MV-4-11 (cell line): ENCODE measurements at places on chromosomes 7 and 10.

DNA sequence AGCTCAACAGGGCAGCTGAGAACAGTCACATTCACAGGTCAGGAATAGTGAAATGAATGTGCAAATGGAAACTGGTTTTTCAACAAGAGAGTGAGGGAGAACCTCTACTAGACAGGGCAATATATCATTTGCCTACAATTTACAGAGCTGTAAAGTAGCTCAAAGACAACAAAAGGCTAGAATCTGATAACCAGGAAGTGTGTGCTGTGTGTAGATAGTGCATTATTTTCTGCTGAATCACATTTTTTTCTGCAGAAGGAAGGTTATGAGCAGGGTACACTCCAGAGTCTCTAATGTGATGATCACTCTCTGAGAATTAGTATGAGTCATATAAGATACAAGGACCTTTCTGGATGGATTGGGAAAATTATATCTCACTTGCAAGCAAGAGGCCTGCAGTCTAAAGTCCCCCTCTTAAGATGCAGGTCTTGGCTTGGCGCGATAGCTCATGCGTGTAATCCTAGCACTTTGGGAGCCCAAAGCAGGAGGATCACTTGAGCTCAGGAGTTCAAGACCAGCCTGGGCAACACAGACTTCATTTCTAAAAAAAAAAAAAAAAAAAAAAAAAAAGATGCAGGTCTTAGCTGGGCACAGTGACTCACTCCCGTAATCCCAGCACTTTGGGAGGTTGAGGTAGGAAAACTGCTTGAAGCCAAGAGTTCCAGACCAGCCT, 59.9 kb upstream of the COBL start:
- no peak for DNase-seq

- DNase-seq = no peak
These were observed at the start of gene TCERG1L for GRCh38 chr10:131311661-131312477. Gene TCERG1L (minus strand): TSS chr10:131311721. CDS start chr10:131311635, 86 bp downstream.

GRCh38 chr10:23094786-23095403, 484 bp upstream of the MSRB2 start:
- DNase-seq = no peak

DNA sequence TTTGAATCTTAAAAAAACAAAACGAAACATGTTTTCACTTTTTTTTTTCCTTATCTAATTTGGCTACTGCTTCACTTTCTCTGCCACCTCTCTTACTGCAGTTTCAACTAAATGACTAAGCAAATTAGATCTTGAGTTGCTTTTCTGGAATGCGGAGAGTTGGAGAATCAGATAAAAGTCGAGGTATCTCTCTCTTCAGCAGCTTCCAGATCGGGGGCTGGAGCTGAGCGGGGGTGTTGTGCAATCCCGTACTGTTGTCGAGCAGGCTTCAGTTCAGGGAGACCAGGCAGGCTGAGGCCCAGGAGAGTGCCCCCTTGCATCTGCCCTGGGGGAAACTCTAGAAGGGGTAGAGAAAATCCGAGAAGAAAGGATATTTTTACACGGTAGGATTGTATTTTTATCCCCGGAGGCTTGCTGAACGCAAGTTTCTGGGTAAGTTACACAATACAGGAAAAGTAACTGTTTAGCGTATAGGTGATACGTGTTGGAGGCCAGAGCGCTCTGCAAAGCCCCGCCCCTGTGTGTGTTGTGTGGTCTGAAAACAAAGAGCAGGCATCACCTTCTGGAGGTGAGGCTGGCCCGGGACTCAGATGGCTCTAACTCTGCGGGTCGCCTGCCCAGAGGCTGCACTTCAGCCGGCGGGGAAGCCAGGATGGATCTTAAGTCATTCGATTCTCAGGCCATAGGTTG, 116.6 kb downstream of the KLF6 start:
- DNase-seq = peak; percentile 37

DNA sequence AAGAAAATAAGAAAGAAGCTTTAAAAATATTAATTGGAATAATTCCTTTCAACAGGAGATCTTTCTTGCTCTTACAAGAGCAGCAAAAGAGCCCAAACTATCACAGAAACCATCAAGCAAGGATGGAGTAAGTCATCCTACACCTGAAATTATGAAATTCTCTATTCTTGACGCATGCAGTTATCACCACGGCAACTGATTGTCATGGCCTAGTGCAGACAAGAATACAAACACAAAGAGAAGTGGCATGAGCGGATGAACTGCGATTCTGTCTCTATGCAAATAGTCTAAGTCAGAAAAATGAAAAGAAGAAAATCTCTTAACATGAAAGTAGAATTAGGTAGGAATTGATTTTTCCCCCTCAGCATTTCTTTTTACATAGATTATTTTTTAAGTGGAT, 54.8 kb upstream of the SLC35B4 start:
- DNase-seq = no peak

DNA sequence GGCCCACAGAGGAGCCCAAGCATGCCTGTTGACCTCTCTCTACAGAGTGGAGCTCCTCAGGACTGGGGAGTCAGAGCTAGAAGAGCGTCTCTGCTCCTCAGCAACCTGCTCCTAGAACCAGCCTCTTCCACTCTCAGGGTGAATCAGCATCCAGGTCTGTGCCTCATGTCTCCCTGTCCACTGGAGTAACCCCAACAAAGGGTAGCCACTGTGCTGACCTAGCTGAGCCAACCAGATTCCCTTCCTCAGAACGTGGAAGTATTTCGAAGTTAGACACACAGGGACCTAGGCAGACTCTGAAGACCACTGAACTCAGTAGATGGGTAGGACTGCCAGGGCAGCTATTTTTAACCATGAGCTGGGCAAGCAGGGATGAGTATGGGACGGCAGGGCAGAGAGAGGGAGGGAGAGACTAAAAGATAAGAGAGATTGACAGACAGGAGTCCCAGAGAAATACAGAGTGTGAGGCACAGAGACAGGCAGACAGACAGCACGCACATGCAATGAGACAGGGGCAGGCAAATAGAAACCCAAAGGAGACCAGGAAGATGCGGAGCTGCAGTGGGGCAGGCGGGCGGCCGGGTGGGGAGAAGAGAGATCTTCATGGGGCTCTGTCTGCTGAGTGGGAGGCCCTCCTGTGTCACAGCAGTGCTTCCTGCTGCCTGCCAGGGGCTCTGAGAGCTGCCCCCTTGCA, 56.7 kb downstream of the OSBPL3 start:
- no peak for DNase-seq

DNA sequence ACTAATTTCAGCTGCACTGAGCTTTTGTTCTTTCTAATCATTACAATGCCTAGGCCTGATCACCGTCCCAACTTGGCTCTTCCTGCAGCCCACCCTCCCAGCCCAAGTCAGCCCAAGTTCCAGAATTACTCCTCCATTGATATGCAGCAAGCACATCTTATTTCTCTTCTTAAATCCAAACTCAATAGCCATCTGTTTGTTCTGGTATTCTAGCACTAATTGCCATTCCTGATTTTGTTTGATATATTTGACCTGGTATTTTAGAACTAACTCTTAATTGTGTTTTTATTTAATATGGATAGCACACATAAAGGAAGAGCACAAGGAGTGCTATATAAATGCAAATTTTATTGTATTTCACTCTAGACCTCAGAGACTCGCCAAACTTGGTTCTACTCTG, 241.2 kb downstream of the SKIDA1 start:
- no peak for DNase-seq

DNA sequence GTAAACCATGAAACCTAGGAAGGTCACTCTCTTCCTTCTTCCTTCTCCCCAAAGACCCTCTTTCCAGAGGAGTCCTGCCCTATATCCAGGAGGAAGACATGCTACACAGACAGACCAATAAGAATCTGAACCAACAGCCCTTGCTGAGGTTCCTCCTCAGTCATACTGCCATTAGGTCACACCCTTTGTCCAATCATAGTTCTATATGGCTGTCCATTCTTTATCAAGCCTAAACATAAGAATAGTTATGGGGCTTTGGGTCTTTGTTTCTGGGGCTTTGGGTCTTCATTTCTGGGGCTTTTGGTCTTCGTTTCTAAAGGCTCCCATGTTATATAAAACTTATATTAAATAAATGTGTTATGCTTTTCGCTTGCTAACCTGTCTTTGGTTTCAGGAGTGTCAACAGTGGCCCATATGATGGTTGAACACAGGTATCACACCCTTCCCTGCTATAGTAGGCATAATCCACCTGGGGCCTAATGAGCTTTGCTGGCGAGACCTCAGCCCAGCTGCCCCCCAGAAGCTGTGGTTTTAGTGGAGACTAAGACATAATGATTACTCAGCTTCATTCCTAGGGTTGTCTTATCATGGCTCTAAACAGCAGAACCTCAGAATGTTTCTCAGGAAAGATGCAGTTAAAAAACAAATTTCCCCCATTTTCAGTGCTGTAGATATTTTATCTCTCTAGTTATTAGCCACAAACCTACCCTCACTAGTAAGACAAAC, 91.6 kb downstream of the ELMO1 start:
- DNase-seq = no peak

DNA sequence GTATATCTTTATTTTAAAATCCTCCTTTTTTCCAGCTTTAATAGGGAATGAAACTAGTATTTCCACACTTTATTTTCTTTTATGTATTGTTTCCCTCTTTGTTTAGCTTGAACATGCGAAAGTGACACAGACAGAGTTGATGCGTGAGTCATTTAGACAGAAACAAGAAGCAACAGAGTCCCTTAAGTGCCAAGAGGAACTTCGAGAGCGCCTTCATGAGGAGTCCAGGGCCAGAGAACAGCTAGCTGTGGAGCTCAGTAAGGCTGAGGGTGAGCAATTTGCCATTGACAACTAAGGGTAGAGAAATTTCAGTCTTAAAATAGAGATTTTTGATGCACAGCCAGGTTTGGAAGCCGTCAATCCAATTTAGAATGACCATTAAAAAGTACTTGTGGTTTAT, 73.1 kb downstream of the CYP51A1 start:
- peak; percentile 86 for DNase-seq

DNA sequence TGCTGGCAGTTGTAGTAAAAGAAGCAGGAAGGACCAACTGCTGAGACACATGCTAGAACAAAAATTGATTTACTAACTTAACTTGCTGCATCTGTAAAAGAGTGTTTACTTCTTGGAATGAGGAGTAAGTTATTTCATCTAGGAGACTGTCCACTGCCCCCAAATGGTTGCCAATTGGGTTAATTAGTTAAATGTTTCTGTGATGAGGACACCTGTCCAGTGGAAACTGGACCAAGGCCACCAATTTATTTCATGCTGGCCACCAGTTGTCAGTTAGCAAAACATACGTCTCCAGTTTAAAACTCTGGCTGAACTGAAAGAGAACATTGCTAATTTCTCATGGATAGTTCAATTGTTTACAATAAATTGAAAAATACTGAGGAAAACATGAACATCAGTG, 191.7 kb downstream of the PPP1R9A start:
- no peak for DNase-seq

DNA sequence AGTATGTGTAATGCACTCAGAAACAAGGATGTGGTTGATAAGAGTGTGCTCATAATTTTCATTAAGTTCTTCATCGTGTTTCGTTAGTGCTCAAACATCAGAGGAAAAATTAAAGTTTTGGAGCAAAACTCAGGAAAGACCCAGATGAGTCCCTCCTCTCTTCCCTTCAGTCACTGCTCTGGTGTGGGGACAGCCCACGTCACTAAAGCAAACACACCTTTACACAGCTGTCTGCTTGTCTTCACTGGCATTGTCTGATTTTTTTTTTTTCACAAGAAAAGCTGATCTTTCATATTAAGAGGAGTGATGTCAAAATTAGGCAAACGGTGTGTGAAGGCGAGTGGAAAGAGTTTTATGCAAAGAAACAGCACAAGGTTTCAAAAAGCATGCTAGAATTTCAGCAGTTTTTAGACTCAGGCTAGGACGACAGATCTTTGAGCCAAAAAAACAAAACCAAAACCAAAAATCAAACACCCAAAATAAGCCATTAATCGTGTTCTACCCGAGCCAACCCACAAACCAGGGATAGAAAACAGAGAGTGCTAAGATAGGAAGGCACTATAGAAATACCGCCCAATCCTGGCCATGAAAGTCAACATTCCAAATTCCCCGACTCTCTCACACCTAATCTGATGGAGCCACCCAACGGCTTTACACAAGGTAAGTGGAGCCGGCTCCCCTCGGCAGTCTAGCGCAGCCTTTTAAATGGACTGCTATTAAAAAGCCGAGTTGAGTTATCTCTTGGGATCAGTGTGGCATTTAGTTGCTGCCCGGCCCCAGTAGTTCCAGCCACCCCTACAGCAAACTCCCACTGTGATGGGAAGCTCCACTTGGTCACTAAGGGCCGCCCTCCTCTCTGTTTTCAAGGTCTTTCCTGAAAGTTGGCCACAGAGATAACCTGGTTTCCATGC, 27.9 kb upstream of the GATA3 start:
- DNase-seq = no peak

GRCh38 chr7:127949769-127950222, 81.4 kb downstream of the LRRC4 start:
- DNase-seq = no peak

DNA sequence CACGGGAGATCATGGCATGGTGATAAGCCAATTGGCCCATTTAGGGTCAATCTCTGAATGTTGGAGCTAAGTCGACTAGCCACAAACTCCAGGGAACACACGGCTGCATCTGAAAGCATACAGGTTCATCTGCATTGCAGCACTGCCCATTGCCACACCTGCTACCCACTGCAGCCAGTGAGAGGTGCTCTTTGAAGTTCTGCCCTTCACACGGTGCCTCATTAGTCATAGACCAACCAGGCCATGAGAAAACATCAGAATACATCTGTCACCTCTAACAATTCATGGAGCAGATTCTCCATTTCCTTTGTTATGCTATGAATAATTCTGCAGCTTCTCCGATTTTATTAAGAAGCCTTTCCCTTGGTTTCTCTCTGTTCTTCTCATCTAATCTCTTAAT, 65.7 kb upstream of the FAM204A start:
- no peak for DNase-seq

GRCh38 chr7:15558756-15559155, 3.1 kb downstream of the AGMO start:
- no peak for DNase-seq

- peak; percentile 82 for DNase-seq
These were observed 94.9 kb downstream of the AKR1D1 start for GRCh38 chr7:138170959-138171703.

DNA sequence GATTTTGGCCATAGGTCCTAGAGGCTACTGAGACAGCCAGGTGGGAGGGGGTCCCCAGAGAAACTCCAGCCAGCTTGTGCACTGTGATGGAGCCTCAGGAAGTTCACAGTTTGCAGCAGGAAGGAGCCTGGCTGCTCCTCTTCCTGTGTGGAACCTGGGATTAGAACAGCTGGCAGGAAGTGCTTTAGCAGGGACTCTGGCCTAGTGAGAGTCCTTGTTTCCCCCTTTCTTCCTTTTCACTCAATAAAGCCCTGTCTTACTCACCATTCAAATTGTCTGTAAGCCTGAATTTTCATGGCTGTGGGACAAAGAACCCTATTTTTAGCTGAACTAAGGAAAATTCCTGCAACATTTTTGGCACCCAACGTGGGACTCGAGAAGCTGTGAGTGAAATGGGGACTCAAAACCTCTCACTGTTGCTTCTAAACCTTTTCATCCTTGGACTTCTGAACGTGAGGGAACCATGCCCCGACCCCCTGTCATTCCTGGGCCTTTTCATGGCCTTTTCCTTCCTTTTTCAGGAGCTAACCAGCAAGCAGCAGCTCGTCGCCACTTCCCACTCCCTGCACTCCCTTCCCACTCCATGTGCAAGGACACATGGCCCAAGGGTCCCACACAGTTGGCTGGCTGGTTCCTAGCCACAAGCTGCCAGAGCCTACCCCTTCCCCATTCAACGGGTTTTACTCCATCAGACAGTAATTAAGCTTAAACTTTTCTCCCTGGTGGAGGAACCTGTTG, 32.8 kb upstream of the SORCS3 start:
- DNase-seq = no peak

GRCh38 chr7:76233538-76234281, 32.0 kb downstream of the SRRM3 start:
- no peak for DNase-seq
